EH (cell line): ENCODE measurements at places on chromosomes 2 and 18.
A peak's percentile ranks its signal among the peaks of the same experiment; 100 is the strongest.

DNA sequence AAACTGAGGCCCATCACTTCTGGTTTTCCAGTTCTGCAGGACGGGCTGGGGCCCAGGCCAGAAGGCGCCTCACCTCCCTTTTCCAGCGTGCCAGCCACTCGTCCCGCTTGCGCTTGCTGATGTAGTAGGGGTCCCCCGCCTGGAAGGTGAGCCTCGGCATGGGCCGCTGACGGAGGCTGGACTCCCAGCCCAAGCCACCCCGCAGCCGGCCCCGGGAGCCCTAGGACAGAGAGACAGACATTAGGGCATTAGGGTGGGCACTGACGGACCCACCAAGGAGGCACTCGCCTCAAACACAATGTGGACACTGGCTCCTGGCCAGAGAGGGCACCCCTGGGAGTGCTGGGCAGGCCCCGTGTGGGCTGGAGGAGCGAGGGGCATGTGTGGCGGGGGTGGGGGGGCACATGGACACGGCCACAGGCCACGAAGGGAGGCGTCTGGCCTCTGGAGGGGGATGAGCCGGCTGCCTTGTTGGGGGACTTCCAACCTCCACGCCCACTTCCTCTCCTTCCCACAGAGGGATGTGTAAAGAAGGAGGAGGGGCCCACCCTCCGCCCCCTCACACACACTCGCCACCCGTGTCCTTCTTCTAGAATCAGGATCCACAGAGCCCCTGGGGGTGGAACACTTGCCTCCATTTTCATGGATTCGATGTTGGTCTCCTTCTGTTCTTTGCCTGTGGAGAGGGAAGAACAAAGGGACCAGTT is 66.7 kb downstream of the DNMT3A start:
- DNase-seq: peak; percentile 22

- DNase-seq: no peak
Measured at GRCh38 chr2:236629961-236630872, 60.6 kb downstream of the ACKR3 start.

- no peak for DNase-seq
Measured at GRCh38 chr2:234670806-234671205, 173.9 kb upstream of the ARL4C start.

- DNase-seq: no peak
Measured at GRCh38 chr2:209138079-209138478, 285.8 kb upstream of the MAP2 start.

GRCh38 chr2:119011162-119011909 is 69.3 kb downstream of the MARCO start:
- DNase-seq: peak; percentile 6

DNA sequence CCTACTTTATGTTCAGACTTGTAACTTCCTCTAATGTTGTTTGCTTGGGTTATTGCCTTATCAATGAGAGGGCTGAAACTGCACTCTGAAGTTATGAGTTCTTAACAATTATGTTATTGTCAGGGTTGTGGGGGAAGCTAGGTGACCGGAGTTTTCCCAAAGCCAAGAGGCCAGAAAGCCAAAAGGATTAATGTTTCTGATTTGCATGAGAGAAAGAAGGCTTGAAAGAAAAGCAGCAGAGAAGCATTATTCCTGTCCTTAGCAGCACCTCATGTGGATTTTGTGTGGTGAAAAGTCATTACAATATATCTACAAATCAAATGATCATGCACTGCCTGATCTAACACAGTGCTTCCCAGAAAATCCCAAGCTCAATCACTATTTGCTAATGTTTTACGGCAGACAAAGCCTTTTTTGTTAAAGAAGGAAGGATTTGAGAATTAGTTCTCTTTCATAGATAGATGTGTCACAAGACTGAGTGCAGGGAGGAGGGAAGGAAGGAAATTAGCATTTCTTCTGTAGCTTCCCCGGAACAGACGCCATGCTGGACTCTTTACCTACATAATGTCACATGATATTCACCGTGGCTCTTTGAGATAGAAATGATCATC is 203.2 kb downstream of the ALK start:
- DNase-seq: no peak

GRCh38 chr2:4354164-4354563 is 650.8 kb downstream of the DCDC2C start:
- DNase-seq: no peak

- DNase-seq: peak; percentile 94
Measured at GRCh38 chr2:228600265-228600664, 418.8 kb upstream of the SPHKAP start.

DNA sequence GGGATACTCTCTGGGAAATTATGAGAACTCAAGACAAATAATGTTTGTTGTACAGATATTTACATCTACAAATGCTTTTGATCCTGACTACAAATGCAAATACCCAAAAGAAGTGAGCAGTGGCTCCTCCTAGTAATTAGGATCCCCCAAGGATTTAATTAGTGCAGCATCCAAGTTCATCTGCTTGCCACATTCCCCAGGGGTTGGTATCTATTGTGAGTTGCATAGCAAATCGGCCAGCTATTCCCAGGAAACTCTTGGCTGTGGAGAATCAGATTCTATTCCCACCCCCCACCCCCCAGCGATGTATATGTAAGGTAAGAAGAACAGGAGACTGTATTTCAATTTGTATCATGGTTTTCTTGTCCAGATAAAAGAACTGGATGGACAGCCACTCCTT is 725.1 kb upstream of the CDH7 start:
- no peak for DNase-seq

DNA sequence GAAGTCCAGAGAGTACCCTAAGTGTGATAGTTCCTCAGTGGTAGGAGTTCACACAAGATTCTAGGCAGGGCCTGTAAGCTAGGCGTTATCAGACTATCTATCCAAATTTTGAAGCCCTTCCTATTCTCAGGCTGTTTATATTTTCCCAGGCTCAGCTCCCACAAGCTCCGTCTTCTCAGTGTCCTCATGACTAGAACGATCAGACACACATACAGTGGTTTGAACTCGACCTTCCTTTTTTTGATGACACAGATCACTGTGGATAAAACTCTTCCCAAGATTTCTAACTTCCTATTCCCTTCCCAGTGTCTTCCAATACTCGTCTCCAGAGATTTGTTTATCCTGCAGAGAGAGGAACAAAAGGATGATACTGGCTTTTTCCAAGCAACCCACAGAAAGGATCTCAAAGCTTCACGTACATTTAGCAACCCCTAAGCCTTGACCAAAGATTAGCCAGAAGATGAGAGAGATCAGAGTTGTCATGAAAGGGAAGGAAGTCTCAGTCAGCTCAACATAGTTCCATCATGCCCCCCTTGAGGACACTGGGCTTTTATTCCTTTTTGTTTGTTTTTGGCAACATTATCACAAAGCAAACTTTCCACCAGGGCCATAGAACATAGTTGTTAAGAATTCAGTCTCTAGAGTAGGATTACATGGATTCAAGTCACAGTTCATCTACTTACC is 42.3 kb upstream of the DOK6 start:
- no peak for DNase-seq

DNA sequence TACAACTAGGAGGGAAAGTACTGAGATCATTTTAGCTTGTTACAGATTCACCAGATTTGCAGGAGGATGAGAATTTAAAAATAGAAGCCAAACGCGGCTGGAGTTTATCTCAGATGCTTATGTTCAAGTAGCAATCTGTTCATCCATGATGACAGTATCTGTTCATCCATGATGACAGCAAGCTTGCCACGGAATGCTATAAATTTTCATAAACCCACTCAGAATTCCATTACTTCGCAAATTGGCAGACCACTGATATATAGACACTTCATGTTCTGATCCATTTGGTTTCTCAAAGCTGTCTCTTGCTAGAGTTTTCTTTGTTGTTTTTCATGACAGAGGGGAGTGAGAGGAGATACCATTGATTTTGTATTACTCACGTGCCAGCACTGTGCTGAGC is 84.2 kb downstream of the GAREM1 start:
- DNase-seq: no peak

DNA sequence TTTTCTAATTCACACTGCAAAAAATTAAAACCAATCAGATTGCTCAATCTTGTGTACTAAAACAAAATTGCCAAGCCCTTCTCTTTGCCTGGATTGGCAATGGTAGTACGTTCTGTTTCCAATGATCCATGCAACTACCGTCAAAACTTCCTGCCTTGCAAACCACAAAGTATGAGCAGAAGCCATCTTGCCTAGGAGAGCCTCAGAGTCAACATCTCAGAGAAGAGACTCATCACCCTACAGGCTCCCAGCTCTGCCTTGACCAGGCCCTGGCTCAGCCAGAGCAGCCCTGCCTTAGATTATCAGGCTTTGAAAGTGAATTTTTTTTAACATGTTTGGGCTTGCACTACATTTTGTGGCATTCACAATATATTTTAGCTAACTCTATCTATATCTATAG is 574.1 kb downstream of the SATB2 start:
- peak; percentile 49 for DNase-seq

DNA sequence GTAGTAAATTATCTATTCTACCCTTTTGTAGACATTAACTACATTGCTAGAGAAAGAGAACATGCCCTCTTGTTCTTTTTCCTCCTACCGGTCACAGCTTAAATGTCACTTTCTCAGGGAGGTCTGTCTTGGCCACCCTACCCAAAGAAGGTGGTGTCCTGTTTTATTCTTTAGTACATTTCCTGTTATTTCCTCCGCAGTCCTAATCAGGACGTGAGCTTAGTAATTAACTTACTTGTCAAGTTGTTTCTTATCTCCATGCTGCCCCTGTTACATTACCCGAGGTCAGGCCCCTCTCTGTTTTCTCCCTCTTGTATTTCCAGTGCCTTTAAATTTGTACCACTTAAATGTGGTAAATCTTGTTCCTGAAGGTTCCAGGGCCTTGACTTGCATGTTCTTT is 73.7 kb upstream of the RMDN2 start:
- DNase-seq: no peak

DNA sequence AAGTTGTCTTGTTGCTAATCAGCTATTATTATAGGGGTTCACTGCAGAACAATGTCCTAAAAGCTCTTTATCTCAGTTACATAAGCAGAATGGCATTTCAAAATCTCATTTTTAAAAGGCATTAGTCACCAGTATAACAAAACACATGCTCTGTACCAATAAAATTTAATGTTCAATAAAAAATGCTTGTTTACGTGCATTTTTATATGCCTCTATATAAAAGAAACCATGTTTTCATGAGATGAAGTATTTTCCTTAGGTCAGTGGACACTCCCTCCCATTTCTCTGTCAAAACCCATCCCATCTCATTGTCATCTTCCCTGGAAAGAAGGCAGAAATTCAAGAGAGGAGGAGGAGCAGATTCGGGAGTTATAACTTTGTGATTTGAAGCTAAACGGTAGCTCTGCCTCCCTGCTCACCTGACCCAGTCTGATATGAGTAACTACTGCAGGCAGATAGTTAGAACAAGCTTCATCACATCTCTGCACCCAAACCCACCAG is 231.9 kb upstream of the SIX2 start:
- peak; percentile 75 for DNase-seq

- no peak for DNase-seq
Measured at GRCh38 chr2:3208179-3208578, 169.4 kb downstream of the EIPR1 start.

DNA sequence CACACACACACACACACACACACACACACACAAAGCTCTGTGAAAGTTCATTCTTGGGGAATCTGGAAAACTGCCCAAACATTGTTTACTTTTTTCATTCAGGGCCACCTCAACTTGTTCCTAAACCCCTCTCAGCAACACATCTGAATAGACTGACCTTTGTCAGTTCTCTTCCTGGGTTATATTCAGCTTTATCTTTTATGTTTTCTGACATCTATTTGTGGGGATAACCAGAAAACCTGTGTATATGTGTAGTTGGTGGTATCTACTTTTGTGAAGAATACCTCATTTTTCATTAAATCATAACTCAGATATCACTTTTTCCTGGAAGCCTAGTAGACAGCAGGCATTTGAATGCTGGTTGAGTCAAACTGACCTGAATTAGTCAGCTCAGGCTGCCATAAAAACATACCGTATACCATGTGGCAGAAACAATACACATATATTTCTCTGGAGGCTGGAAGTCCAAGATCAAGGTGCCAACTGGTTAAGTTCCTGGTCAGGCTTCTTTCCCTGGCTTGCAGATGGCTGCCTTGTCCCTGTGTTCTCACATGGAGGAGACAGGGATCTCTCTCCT is 11.0 kb upstream of the RNF144A start:
- no peak for DNase-seq

DNA sequence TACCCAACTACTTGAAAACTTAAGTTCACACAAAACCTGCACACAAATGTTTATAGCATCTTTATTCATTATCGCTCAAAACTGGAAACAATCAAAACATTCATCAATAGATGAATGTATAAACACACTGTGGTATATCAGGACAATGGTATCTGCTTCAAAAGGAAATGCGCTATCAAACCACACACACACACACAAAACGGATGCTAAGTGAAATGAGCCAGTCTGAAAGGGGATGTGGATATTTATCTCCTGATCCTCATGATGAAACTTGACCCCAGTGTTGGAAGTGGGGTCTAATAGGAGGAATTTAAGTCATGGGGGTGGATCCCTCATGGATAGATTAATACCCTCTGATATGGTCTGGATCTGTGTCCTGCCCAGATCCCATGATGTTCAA is 22.0 kb downstream of the PDCL3 start:
- no peak for DNase-seq

- DNase-seq: no peak
Measured at GRCh38 chr2:20692081-20692480, 25.1 kb downstream of the GDF7 start.

GRCh38 chr2:28250006-28250405 is 142.7 kb upstream of the FOSL2 start:
- peak; percentile 97 for DNase-seq

GRCh38 chr18:72542984-72543356 is 1.2 kb downstream of the CBLN2 start:
- no peak for DNase-seq

- no peak for DNase-seq
Measured at GRCh38 chr2:171485116-171485515, 37.2 kb upstream of the CYBRD1 start.

GRCh38 chr2:170818752-170819470 is 2.2 kb downstream of the GAD1 start:
- no peak for DNase-seq

GRCh38 chr2:82511894-82512293 is 1947.2 kb downstream of the SUCLG1 start:
- DNase-seq: no peak
